Fibroblast of skin of left biceps (primary cell): ENCODE measurements at places on chromosomes 7 and 10.

DNA sequence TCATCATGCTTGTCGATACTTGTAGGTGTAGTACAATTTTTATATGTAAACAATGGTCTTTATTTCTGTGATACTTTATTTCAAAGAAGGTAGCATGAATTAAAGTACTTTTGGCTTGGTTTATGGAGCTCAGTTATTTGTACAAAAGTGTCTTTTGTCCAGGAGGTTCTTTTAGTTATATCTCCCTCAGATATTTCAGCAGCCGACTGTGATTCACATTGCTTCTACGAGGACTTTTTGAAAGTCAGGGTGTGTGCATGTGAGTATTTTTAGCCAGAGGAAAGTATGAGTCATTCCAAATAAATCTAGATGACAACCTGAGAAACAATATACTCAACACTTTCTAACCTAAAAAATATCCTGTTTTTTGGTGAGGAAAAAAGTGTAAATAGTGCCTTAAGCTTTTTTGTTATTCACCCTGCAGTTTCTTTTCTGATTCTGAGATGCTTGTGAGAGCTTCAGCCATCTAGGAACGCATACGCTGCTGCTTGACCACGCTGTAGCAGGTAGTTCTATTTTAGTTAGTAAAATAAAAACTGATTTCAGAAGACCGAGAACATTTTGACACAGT, 595 bp upstream of the SUN1 start:
- DNase-seq = peak; percentile 70

DNA sequence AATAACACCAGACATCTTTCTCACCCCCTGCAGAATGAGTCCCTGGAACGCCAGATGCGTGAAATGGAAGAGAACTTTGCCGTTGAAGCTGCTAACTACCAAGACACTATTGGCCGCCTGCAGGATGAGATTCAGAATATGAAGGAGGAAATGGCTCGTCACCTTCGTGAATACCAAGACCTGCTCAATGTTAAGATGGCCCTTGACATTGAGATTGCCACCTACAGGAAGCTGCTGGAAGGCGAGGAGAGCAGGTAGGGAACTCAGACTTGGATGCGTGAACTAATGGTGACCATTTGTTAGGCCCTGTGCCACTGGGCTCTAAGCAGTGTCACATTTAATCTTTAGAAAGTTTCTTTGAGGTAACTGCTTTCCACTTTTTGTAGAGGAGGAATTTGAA, 7.1 kb downstream of the VIM start:
- DNase-seq = no peak

DNA sequence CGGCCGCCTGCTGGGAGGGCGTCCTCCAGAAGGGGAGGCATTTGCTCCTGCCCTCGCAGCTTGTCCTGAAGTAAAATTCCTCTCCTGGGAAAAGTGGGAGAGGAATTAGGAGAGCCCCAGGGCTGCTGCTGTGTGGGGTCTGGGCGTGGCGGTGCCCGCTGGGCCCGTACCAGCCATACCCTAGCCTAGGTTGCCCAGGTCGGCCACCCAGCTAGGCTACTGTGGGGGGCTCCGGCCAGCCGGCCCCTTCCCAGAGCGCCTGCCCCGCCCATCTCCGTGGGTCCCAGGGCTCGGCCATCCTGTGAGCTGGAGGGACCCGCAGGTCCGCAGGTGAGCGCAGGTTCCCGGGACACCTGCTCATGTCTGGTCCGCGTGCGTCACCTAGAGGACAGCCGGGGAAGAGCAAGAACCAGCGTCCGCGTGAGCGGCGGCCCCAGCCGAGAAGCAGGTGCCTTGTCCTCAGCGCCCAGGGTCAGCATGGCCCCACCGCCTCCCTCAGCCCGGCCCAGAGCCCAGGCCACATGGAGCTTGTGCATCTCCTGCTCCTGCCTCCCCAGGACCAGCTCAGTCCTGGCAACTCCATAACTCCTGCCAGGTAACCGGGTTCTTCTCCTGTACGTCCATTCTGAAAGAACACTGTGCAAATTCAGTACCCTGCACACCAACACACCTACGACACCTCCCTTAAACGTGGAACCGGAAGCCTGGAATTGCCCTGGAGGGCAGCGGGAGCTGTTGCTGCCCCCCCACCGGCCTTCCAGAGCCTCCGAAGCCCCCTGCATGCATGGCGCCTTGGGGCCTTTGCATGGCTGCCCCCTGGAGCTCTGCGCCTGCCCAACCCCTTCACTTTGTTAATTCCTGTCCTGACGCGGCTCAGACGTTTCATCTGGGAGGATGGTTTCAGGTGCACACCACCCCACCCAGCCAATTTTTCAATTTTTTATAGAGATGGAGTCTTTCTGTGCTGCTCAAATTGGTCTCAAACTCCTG, 22.8 kb upstream of the FOXL3 start:
- DNase-seq = no peak

DNA sequence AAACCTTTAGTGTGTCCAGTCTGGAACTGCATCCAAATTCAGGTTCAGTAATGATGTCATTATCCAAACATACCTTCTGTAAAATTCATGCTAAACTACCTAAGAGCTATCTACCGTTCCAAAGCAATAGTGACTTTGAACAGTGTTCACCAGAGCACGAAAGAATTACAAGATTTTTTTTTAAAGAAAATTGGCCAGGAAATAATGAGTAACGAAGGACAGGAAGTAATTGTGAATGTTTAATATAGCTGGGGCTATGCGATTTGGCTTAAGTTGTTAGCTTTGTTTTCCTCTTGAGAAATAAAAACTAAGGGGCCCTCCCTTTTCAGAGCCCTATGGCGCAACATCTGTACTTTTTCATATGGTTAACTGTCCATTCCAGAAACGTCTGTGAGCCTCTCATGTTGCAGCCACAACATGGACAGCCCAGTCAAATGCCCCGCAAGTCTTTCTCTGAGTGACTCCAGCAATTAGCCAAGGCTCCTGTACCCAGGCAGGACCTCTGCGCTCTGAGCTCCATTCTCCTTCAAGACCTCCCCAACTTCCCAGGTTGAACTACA, 694 bp upstream of the FAS start:
- DNase-seq = no peak

- no peak for DNase-seq
Measured at GRCh38 chr7:97126483-97127171, 9.1 kb downstream of the SDHAF3 start.

GRCh38 chr10:117391436-117392205, 16.4 kb upstream of the PDZD8 start:
- no peak for DNase-seq

GRCh38 chr7:108613147-108613948, 43.7 kb downstream of the DNAJB9 start:
- DNase-seq = peak; percentile 17

GRCh38 chr10:7861509-7862120, 43.3 kb downstream of the TAF3 start:
- DNase-seq = no peak

DNA sequence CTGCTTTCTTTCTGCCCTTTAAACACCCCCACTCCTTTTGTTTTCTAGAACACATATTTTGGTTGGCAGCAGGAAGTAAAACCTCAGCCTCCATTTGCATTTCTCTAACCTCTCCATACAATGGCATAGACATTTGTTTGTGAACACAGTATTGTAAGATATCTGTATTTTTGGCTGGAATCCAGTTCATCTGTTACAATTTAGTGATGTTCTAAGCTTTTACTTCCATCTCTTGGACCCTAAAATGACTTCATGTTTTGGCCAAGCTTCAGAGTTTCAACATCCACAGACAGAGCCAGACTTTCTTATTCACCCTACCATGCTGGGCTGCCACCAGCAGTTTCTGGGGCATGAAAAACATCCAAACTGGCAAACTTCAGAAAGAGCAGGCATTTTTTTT, 21.1 kb upstream of the AUTS2 start:
- no peak for DNase-seq

DNA sequence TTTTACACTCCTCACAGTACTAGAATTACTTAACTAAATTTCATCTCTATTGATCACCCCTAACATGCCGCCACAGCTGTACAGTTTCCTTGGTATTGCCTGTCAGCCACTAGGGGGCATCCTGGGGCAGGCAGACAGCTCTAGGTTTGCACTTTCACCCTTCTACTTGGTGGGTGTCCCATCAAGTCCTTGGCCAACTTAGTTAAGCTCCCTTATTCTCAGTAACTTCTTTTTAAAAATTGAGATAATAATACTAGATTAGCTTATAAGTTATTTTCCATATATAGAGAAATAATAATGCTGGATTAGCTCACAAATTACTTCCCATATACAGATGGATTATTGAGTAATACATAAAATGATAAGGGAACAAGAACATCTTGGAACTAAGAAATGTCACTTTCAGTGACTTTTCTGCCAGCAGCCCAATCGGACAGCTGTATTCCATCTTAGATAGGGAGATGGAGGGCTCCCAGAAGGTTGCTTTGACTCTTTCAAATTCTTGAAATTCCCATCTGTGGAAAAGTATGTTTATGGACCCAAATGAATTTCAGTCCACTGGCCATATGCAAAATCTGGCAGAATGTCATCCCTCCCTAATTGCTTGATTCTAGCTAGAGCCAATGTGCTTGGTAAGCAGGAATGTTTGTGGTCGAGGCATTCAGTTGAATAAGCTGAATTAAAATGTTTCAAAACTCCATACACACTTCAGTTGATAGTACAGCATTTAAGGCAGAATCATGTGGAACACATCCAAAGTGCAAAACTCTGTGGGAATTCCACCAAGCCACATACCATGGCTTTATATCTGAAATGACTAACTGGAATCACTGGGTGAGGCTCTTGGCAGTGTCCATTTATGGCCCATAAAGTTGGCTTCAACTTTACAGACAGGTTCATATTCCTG, 309.7 kb downstream of the CSTF2T start:
- peak; percentile 100 for DNase-seq

DNA sequence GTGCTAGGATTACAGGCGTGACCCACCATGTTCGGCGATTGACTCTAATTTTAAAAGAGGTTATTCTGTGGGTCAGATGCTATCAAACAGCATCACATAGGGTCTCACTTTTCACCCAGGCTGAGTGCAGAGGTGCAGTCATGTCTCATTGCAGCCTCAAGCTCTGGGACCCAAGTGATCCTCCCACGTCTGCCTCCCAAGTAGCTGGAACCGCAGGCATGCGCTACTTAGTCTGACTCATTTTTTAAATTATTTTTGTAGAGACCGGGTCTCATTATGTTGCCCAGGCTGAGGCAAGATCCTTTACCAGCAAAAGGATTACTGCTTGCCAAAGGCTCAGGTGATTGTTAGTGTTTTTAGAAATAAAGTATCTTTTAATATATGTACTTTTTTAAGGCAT, 42.9 kb upstream of the STOX1 start:
- DNase-seq = no peak

DNA sequence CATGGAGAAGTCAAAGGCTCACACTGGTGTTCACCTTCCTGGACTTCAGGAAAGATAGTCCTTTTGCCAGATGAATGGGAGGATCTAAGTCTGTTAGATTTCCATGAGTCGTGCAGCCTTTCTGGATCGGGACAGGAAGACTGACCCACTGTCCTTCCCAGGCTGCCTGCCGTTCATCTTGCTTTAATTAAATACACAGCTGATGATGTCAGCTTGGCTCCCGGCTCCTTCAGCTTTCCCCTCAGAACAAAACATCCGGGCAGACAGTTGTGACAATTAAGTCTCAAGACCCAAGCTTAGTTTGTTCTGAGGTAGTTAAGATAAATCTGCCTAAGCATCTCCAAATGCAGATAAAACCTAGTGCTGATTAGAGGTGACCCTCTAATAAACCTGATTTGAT, 58.6 kb downstream of the AUTS2 start:
- DNase-seq = no peak

- no peak for DNase-seq
Measured at GRCh38 chr7:135763261-135763660, 14.6 kb upstream of the FAM180A start.

- no peak for DNase-seq
Measured at GRCh38 chr7:120164-120991, 72.0 kb upstream of the FAM20C start.

DNA sequence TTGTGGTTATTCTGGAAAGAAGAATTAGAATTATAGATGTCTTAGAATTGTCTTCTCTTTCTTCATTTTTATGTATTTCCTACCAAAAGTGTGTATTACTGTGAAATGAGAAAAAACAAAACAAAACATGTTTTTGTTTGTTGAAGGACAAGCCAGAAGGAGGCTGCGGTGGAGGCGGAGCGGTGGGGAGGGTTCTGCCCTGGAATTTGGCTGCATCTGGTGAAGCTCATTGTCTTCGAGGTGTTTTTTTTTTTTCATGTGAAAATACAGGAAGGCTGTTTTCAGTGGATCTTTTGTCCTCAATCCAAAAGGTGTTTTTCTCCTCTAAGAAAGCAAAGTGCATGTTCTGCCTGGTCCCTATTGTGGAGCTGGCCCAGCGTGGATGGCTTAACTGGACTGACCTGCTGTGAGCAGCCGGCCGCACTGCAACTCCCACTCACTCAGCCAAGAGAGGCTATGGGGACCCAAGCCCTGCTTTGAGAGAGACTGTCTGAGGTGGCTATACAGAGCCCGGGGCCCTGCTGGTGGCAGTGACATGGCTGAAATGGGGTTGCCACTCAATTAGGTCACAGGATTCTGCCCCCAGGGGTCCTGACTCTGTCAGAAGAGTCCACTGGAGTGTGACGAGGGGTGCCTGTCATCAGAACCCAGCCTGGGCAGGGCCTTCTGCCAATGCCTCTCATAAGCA, 184.9 kb upstream of the MKI67 start:
- DNase-seq = no peak

DNA sequence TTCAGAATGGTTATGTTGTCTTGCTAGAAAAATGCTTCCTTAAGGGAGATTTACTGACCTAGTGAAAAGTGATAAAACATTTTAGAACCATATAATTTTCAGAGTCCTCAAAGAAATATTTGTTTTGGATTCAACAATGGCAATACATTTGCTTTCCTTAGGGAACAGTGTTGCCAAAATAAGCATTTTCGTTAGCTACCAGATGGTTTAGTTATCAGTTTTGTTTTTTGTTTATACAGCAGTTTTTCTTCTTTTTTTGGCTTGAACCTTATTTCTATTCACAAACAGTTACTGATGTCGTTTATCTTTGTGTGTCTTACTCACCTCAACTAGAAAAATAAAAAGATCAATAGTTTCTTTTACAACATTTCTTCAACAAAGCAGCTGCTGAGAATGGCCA, 48.6 kb downstream of the EXOC4 start:
- DNase-seq = no peak

DNA sequence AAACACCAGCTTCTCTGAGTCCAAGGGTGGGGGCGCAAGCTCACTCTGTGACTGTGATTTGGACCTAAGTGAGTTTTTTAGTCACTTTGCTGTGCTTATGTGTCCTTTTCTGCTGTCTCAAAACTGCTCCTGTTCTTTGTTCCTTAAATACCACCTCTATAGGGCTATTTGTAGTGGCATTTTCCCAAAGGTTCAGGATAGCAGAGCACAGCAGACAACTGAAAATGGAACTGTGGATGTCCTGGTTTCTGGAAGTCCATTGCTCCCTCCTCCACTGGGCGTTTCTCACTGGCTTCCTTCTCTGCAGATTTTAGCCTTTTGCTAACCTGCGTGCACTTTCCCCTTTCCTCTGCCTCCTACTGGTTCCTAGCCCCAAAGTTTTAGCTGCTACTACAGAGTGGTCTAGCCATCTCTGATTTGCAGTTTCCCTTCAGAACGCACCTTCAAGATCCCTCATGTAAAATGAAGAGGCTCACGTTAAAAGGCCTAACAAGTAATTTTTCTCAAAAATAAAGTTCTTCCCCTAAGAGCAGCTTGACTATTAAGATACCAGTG, 25.6 kb downstream of the BLVRA start:
- no peak for DNase-seq

- no peak for DNase-seq
Measured at GRCh38 chr7:24703296-24703695, 54.0 kb downstream of the GSDME start.
